Activated CD4-positive, alpha-beta T cell treated with anti-CD3 and anti-CD28 coated beads, Interleukin-2, amount 50 U/mL, for 24 hours (primary cell): ENCODE measurements at places on chromosomes 3 and 15.
A peak's percentile ranks its signal among the peaks of the same experiment; 100 is the strongest.

- no peak for DNase-seq
Measured at GRCh38 chr3:195181113-195181498, 89.9 kb downstream of the XXYLT1 start.

DNA sequence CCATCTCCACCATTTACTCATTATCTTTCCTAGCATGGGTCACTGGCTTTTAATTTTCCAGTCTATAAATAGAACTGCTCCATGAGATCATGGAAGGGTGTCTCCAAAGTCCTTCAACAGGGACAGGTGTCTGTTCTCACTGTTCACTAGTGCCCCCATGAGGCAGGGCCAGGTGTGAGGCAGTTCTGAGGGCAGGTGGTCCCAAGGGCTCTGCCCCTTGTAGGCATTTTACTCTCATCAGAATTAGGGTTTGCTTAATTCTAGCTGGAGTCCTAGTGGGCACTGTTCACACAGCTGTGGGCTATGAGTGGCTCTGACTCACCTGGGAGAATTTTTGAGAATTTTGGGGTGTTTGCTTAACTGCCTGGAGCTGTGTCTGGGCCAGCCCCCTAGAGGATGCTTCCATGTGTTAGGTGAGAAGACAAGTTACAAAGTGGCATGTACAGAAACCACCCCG lies 248.0 kb upstream of the LYSMD4 start:
- DNase-seq: no peak

- no peak for DNase-seq
Measured at GRCh38 chr3:33831053-33831452, 32.6 kb downstream of the PDCD6IP start.

GRCh38 chr15:27937851-27938250 lies 161.3 kb downstream of the OCA2 start:
- no peak for DNase-seq

DNA sequence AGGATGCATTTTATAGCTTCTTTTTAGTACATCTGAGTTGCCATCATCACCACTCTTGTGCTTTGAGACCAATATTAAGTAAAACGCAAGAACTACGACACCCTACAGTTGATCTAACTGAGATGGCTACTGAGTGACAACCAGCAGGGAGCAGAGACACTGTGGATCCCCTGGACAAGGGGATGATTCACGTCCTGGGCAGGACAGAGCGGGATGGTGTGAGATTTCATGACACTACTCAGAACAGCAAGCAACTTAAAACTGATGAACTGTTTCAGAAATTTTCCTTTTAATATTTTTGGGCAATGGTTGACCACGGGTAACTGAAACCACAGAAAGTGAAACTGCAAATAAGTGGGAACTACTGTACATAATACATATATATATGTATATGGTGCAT lies 299.2 kb downstream of the ADAMTS17 start:
- DNase-seq: no peak

DNA sequence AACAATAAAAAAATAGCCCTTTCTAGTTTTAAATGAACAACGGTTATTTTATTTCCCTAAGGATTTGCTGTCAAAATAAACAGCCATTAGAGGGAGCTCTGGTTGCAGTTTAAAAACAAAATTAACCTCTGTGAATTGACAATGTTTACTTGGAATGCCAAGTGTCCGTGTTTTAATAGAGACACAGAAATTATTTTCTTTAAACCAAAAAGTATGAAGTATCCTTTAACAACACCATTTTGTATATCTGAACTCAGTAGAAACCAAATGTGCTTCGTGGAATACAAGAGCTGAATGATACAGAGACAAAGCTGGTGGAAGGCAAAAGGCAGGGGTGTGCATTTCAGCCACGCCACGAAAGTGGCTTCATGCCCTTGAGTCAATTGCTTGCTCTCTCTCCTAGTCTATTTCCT lies 74.4 kb downstream of the MOBP start:
- no peak for DNase-seq

DNA sequence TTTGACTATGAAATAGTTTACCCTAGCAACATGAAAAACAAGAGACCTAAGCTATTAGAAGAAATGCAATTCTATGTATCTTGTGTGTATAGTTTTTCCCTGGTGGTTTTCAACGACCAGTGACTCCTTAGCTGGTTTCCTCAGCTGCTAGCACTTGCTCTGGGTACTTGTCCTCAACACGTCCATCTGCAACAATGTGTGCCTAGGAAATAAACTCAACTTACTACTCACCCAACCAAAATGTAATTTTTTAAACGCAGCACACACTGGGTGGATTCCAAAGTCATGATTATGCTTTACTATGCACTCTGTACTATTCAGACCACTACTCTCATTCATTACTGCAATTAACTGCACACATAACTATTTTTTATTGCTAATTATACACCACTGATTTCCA lies 31.0 kb downstream of the CPA3 start:
- no peak for DNase-seq

GRCh38 chr3:113174801-113175485 lies 36.4 kb upstream of the BOC start:
- DNase-seq: no peak

DNA sequence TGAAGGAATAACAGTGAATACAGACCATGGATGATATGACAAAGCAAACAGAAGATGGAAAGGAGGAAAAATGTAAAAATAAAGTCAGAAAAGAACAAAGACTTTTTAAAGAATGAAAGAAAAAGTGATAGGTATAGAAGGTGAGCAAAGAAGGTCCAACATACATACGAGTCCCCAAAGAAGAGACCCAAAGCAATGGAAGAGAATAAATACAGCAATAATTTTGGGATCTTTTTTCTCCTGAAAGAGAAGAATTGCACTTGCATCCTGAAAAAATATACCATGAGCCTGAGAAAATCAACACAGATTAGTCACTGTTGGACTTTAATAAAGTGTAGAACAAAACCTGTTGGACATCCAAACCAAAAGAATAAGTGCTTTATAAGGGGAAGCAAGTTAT lies 85.3 kb upstream of the SLC6A1 start:
- no peak for DNase-seq

GRCh38 chr3:197491923-197492664 lies 63.7 kb downstream of the BDH1 start:
- DNase-seq: no peak

DNA sequence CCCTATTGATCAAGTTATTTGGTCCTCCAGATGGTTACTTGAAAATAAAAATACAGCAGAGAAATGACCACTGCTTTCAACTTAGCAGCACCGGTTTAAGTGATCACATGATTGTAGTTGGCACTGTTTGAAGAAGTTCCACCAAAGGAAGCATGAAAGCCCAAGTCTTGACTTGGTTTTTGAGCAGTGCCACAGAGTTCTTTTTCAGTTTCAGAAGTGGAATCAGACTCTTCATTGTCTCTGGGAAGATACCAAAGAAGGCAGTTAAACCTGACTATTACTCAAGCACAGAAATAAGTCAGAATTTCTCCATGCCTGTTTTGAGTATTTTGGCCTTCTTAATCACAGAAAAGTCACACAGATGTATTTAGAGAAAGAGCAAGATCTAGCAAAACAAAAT lies 66.7 kb downstream of the BBX start:
- DNase-seq: no peak

- no peak for DNase-seq
Measured at GRCh38 chr3:23654571-23654970, 151.2 kb upstream of the UBE2E1 start.

DNA sequence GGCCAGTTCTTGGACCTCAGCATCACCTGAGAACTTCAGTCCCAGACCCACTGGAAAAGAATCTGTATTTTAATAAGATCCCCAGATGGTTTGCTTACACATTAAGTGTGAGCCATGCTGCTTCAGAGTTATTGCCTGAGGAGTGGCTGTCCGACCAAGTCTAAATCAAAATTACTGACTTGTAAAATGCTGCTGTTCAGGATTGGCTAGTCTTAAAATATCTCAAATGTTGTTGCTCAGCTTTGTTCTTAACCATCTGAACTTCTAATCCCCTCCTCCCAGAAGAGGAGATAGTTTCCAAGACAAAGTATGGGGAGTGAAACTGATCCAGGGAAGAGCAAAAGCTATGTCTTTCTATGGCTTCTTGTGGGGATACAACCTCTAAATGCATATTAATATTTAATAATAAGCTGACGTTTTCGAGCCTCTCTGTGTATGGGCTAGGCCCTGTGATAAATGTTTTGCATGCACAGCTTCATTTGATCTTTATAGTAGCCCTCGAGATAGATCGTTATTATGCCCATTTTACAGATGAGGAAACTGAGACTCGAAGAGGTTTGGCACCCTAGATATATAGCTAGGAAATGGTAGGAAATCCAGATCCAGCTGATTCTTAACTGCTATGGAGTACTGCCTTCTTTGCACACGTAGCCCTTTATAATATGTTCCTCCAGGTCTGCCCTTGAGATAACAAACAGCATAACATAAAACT lies 52.2 kb downstream of the DNASE1L3 start:
- no peak for DNase-seq

- no peak for DNase-seq
Measured at GRCh38 chr15:83320844-83321243, 36.4 kb upstream of the BNC1 start.

GRCh38 chr3:123648696-123649405 lies 64.0 kb upstream of the HACD2 start:
- DNase-seq: no peak

GRCh38 chr3:197376020-197376419 lies 77.6 kb upstream of the DLG1 start:
- DNase-seq: no peak

DNA sequence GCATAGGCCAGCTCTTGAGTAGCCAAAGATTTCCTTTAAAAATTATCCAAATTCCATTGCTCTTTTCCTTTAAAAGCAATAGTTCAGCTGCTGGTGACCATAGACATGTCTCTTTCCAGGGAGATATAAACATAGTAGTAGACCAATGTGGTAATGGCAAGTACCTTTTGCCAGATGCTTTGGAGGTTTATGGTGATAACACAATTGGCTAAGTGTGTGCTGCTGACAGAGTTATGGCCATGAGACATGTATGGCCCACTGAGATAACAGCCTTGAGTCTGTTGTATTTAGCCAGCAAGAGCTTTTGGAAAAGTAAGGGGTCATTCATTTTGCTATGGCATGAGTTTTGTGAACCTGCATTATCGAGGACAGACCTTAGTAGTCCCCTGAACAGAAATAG lies 1146.8 kb downstream of the TUSC7 start:
- DNase-seq: no peak

GRCh38 chr15:65659502-65660052 lies 37.8 kb downstream of the SLC24A1 start:
- no peak for DNase-seq

- no peak for DNase-seq
Measured at GRCh38 chr15:75178938-75179745, 22.5 kb upstream of the C15orf39 start.

GRCh38 chr3:73520931-73521461 lies 103.7 kb downstream of the PDZRN3 start:
- no peak for DNase-seq

DNA sequence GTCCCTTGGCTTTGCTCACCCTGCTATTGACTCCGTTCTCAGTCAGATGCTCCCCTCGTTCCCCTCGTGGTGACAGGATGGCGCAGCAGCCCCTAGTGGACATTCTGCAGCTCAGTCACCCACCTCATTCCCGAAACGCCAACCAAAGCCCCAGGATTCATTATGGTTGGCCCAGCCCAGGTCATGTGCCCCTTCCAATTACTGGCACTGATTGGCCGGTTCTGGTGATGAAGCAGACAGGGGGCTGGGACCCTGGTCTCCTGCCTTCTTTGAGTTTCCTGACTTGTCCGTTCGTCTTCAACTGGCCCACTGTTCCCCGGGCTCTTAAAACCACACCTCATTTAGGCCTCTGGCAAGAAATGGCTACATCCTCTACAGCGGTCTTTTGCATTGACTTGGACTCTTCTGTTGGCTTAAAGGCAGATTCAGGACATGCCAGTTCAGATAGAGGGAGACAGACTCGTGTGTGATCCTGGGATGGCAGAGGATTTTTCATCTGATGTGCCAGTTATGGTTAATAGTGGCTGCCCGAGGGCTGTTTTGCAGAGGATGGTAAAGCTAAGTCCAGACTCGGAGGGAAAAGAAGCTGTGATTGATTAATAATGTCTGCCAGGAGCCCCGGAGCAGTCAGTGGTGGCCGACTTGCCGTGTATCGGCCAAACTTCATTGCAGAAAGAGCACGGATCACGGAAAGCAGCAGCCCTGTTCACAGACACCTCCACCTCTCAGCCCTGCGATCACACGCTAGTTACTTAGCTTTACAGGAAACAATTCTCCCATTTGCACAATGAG lies 37.8 kb downstream of the LSM3 start:
- DNase-seq: peak; percentile 37

- no peak for DNase-seq
Measured at GRCh38 chr3:118559286-118559685, 475.4 kb downstream of the IGSF11 start.

- no peak for DNase-seq
Measured at GRCh38 chr3:24199300-24199699, 254.2 kb downstream of the NR1D2 start.

- DNase-seq: no peak
Measured at GRCh38 chr15:72782274-72783003, 1.1 kb downstream of the ADPGK start.

GRCh38 chr3:193865896-193866480 lies 270.0 kb upstream of the HES1 start:
- DNase-seq: no peak

DNA sequence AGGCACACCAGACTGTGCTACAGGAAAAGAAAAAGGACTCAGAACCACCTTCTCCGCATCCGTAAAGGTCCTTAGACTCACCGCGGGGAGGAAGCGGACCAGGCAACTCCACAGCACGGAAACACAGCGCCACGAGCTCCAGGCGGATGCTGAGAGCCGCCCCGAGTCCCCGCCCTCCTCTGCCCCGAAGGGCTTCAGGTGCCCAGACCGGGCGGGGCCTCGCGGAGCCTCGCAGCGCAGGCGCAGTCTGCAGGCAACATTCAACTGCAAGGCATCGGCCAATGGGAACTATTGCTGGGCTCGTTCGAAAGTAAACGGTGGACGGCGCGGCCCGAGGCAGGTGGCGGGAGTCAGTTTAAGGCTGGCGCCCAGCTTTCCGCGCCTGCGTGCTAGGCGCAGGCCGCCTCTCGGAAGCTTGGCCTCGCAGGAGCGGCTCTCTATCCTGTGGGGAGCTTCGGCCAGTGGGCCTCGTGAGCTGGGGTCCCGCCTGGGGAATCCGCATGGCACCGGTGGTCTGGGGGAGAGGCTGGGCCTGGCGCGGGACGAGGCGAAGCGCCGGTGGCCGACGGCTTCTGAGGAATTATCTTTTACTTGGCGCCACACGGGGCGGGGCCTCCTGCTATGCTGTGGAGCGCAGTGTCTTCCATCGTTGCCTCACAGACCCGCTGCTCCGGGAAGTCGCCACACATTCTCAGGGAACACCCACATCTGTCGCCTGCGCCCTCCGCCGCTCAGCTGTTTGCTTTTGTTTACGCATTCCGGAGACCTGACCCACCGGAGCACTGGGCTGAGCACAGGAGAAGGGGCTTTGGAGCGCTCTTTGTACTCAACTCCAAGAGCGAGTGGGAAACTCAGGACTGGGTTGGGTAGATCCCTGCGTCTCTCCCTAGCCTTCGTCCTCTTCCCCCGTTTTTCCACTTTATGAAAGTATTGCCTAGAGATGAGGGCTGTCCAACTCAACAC lies at the start of gene TRIM59:
Gene TRIM59, minus strand, starts transcription at position 151 of the 963 bp plus-strand sequence. CDS start 10,603 bp downstream, outside the sequence.
- DNase-seq: peak; percentile 85
